ENCODE measurements at places on chromosomes 12 and 14.

- DNase-seq = no peak
Observed at GRCh38 chr12:102539651-102540553, 59.5 kb upstream of the IGF1 start.

DNA sequence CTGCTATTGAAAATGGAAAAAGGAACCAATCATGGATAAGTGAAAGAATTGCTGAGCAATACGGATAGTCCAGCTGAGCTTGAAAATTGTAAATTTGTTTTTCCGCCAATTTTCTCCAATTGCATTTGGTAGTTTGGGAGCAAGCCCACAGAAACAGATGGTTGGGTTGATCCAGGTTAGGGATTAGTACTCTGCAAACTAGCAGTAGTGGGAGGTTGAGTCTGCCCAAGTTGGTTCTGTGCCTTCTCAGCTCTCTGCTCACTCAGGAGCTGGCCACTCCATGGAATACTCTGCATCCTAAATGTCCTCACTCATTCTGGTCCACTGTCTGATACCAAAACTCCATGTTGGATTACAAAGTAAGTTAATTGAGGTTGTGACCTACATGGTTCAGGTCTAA is 361.1 kb upstream of the ATP2B1 start:
- no peak for DNase-seq

DNA sequence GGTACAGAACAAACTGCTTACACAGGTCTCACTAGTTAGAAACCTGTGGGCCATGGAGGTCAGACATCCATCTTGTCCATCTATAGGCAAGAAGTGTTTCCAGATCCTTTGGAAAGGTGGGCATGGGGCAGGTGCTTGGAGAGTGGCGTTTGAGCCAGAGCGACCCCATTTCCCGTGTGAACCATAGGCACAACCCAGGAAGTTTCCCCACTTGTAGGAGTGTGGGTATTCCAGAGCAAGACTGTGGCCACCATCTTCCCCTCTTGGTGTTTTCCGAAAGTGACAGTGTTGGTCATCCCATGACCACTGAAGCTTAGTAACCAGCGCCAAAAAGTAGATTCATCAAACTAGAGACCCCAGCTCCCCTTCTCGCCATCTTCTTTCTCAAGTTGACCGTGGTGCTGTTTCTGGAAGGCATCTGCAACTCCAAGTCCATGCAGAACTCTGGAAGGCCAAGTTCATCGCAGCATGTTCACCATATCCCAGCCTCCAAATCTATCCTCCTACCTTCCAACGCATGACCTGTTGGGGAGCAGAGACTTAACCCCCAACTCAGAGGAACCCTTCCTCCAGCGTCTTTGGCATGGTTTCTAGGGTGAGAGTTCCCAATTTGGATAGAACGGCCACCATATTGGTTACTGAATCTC is 19.7 kb downstream of the PHETA1 start:
- no peak for DNase-seq

DNA sequence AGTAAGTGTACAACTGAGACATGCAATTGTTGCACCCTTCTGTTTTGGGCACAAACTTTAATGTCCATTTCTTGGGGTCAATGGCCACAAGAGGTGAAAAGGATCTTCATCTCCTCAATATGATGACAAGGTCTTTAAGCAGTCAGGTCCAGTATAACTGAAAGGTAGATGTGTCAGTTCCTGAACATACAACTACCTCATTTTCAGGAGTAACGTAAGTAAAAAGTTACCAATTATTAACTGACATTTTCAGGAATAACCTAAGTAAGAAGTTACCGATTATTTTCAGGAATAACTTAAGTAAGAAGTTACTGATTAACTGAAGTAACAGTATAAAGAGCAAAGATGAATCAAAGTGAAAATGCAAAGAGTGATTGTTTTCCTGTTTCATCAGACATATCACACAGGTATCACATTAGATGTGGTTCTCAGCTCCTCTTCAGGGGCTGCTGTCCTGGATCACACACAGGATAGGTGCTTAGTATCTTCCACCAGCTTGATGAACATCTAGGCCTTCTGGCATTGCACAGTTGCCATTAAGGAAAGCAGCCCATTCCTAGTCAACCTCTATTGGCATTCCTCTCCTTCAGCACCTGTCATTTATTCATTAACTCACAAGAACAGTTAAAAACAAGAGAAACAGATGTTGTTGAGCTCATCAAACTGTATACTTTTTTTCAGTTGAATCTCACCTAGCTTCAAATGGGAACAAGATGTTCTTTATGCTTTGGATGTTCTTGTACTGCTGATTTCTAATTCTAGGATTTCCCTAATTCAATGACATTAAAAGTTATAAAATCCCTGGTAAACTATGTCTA is 200.0 kb downstream of the FOXG1 start:
- no peak for DNase-seq

DNA sequence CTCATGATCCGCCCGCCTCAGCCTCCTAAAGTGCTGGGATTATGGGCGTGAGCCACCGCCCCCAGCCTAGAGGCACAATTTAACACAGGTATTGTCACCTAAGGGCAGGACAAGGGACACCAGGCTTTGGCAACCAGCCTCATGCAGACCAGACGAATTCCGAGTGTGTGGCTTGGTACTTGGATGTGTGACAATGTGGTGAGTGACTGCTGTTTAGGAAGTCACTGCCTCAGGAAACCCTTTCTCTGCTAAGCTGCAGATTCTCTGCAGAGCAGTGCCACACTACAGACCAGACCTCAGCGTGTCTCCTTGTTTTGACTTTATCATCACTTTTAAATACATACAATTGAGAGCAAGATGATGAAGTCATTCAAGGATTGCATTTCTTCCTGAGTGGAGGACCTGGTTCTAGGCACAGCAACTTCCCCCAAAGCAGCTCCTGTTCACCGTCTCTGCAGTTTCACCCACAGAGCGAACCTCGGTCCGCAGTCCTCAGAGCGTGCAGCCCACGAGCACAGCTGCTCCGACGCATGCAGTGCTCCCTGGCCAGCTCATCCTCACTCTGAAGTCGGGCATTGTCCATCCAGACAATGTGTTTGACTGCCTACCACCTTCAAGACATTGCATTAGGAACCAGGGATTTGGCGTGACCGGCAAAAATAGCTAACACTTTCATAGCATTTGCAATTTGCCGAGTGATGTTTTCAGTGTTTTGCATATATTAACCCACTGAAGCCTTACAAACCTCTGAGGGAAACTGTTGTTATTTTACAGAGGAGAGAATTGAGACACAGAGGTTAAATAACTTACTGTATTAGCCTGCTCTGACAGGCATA is 235.2 kb downstream of the CHST11 start:
- DNase-seq = no peak

GRCh38 chr12:118498171-118498570 is 121.8 kb downstream of the SUDS3 start:
- DNase-seq = no peak

- DNase-seq = no peak
Observed at GRCh38 chr12:50243507-50243906, 39.8 kb downstream of the LIMA1 start.

DNA sequence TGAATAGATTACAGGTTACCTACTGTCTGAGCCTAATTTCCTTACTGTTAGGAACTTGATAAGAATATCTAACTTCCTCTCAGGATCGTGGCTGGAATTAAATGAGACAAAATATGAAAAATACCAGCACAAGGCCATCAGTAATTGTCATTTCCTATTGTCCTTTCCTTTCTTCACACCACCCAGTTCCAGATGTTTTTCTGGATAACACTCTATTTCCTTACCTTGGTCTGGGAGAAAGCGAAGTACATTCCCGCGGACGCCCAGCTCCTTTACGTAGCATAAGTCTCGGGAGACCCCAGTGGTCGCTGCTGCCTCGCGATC is 376 bp downstream of the GDF3 start:
- DNase-seq = no peak

GRCh38 chr12:62760779-62761178 is 174.2 kb downstream of the PPM1H start:
- DNase-seq = no peak

GRCh38 chr14:55706893-55707292 is 126.9 kb downstream of the KTN1 start:
- no peak for DNase-seq

- DNase-seq = no peak
Observed at GRCh38 chr14:97948841-97949240, 1151.7 kb downstream of the VRK1 start.

DNA sequence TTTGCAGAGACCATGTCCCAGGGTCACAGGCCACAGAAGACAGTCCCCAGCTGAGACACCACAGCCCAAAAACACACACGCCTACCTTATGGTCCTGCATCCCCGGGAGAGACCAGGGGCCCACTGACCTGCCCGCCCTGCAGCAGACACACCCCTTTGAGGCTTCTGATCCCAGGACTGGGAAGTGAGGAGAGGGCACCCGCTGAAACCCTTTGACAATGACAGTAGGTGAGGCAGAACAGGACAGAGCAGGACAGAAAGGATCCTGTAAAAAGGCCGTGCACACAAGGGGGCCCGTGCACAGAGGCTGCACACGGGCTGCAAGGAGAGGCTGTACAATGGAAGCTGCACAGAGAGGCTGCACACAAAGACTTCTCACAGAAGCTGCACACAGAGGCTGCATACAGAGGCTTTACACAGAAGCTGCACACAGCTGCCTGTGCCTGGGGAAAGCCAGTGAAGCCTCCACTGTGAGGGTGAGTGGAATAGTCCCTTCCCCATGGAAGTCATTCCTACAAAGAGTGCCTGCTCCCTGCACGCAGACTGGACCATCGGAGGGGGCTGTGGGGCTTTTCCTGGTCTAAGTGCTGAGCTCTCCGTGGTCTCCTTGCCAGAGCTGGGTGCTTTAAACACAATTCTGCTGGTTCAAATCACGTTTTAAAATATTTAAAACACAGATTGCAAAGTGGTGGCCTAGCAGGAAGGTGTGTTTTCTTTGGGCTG is 16.6 kb upstream of the SFSWAP start:
- DNase-seq = no peak

GRCh38 chr14:76720382-76720813 is 40.9 kb upstream of the VASH1 start:
- DNase-seq = no peak

DNA sequence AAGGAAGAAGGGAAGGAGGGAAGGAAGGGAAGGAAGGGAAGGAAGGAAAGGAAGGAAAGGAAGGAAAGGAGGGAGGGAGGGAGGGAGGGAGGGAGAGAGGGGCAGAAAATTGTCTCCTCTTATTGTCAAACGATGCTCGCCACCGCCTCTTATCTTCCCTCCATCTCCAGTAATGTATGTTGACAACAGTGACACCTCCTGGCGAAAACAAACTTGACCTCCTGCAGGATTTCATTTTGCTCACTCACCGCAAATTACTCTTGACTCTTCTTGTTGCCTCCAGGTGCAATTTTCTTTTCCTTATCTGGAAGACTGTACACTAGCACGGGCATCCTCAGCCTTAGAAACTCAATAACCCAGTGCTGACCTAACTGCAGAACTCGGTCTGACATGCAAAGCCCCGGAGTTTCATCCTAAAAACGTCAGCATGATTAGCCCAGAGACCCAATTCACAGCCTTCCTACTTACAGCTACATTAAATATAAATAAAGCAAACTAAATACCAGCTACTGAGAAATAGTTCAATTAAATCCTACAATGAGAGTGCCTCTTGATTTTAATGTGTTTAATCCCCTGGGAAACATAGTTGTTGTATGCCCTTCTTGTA is 512.4 kb upstream of the TMPO start:
- DNase-seq = no peak

- DNase-seq = no peak
Observed at GRCh38 chr14:105525326-105525725, 1.1 kb upstream of the TMEM121 start.

- no peak for DNase-seq
Observed at GRCh38 chr12:25876383-25877045, 82.0 kb upstream of the RASSF8 start.

DNA sequence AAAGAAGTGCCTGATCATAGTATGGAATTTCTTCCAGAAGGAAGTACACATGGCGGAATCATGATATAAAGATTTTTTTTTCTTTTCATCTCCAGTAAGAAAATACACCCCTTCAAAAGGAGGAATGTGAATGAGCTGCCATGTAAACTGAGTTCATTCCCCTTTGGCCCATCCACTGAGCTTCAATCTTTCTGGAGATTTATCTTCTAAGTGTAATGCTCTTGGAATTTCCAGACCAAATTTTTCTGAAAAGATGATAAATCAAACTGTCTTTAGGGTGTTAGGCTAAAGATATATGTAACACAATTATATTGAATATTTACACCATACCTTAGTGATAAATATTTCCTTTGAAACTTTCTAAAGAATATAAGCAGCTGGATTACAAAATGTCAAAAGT is 5.2 kb downstream of the DCN start:
- no peak for DNase-seq

- no peak for DNase-seq
Observed at GRCh38 chr12:42104087-42104486, 40.6 kb downstream of the GXYLT1 start.

DNA sequence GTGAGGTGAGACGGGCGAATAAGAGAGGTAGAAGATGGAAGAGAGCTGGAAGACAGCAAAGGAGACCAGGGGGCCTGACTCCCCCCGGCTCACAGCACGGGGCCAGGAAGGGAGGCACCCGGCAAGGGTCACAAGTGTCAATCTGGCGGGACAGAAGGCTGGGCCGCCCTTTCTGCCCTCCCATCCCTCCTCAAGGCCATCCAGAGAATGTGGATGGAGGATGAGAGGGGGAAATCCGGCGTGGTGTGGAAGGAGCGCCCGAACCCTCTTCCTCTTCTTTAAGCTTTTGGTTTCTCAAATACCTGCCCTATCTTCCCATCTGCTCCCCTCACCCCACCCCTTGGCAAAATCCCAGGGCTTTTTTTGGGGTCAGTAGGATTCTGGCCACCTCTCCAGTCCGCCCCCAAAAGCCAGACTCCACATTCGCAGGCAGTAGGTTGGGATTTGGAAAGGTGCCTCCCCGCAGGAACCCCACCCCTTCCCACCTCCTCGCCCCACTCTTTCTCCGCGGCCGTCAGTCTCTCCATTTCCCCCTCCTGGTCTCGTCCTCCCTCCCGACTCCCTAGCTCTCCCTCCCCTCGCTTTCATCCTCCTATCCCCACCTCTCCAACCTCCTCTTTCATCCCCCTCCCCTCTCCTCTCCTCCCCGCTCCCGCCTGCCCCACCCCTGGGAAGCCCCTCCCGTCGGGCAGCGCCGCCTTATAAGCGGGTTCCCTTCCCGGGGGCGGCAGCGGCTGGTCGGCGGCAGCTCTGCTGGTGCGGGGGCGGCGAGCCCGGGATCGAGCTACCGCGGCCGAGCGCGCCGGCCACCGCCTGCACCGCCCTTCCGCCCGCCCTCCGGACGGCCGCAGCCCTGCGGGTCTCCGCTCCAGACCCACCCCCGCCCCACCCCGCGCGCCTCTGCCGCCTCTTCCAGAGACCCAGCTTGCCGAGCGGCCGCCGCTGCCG is at the start of gene PTMS:
Gene PTMS, plus strand, starts transcription at position 730 of the 948 bp plus-strand sequence. CDS start 343 bp downstream, outside the sequence.
- DNase-seq = peak; percentile 37
